Sigmoid colon (tissue), 7 donors: ENCODE measurements at places on chromosomes 5 and 9. TPM values are rescaled to one million over a fixed set of nuclear protein-coding genes. Genes with fewer than 3 reads are reported as not detected.

- no peak for DNase-seq
- no peak overlapping the region for H3K4me3 ChIP-seq
- no peak overlapping the region for H3K27ac ChIP-seq
- H3K27me3 ChIP-seq, result no peaks in the 10 kb centered on the region
- H3K4me1 ChIP-seq, result peaks cover 10% of the 10 kb centered on the region
Measured at GRCh38 chr9:76684213-76684612, 80.0 kb upstream of the PCA3 start.

DNA sequence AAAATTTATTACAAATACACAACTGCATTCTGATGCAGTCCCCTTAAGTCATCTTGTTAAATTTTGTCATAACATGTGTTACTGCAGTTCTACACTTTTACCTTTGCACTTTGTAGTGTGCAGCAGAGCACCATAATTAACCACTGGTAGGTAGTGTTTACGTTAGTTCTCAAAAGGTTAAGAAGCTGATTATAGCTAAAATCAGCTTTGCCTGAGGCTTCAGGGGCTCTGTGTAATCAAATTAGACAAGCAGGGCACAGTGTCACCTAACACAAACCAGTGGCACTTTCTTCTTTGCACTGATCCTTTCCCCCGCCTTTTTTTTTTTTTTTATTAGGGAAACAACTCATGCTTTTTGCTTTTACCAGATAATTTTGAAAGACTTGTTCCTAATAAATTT lies 26.1 kb downstream of the POU5F2 start:
- H3K27ac ChIP-seq, result no peak overlapping the region
- DNase-seq, result no peak
- H3K27me3 ChIP-seq, result no peaks in the 10 kb centered on the region
- no peaks in the 10 kb centered on the region for H3K4me1 ChIP-seq
- no peaks in the 10 kb centered on the region for H3K36me3 ChIP-seq
- no peak overlapping the region for H3K4me3 ChIP-seq

- H3K36me3 ChIP-seq, result no peaks in the 10 kb centered on the region
- DNase-seq, result no peak
- H3K27me3 ChIP-seq, result no peaks in the 10 kb centered on the region
- H3K27ac ChIP-seq, result peak overlapping the region; percentile 98
Measured at GRCh38 chr5:134370311-134370870, 978 bp upstream of the UBE2B start.

- no peak overlapping the region for H3K27ac ChIP-seq
- no peaks in the 10 kb centered on the region for H3K4me1 ChIP-seq
- no peak overlapping the region for H3K4me3 ChIP-seq
Measured at GRCh38 chr5:149817539-149818060, 87.5 kb downstream of the PPARGC1B start.

DNA sequence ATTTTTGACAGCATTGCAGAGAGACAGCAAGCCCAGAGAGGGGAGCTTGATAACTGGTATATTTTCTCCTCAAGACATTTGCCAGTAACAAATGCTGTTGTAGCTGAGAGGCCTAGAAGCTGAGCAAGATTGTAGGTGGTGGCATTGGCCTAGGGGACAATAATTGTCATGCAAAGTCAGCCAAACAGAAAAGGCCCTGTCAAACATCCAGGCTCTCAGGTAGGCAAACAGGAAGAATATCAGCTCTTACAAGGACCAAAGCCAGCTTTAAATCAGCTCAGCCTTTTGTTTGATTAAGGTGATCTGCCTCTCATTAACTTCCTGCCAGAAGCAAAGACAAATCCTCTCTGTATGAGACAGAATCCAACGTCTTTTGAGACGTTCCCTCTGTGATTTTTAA lies 29.7 kb upstream of the BARX1 start:
- no peak for DNase-seq
- no peaks in the 10 kb centered on the region for H3K36me3 ChIP-seq
- H3K27ac ChIP-seq, result no peak overlapping the region

GRCh38 chr9:107239474-107239873 lies 43.6 kb upstream of the RAD23B start:
- no peak overlapping the region for H3K27ac ChIP-seq
- no peak for DNase-seq
- peaks cover 6% of the 10 kb centered on the region for H3K4me1 ChIP-seq
- H3K4me3 ChIP-seq, result no peak overlapping the region

DNA sequence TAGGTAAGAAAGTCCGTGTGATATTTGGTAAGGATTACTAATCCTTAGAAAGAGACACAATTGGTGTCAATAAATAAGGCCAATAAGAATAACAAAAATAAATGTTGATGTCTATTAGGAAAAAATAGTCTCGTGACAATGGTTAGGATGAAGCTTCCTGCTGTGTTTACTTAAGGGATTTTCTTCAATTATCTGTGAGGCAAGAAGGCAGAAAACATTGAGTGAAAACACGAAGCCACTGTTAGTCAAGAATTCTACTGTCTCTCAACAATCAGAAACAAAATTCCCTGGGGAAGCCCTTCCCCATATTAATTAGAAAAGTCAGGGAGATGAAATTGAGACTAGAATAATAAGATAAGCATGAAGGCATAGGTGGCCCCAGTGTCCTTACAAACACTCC lies 149.0 kb downstream of the SYK start:
- no peaks in the 10 kb centered on the region for H3K27me3 ChIP-seq
- H3K4me1 ChIP-seq, result no peaks in the 10 kb centered on the region
- H3K36me3 ChIP-seq, result no peaks in the 10 kb centered on the region
- H3K27ac ChIP-seq, result no peak overlapping the region

GRCh38 chr9:129775448-129775798 lies 22.6 kb upstream of the PTGES start:
- H3K27me3 ChIP-seq, result no peaks in the 10 kb centered on the region
- H3K27ac ChIP-seq, result no peak overlapping the region
- no peaks in the 10 kb centered on the region for H3K4me1 ChIP-seq
- H3K4me3 ChIP-seq, result no peak overlapping the region
- no peak for DNase-seq

DNA sequence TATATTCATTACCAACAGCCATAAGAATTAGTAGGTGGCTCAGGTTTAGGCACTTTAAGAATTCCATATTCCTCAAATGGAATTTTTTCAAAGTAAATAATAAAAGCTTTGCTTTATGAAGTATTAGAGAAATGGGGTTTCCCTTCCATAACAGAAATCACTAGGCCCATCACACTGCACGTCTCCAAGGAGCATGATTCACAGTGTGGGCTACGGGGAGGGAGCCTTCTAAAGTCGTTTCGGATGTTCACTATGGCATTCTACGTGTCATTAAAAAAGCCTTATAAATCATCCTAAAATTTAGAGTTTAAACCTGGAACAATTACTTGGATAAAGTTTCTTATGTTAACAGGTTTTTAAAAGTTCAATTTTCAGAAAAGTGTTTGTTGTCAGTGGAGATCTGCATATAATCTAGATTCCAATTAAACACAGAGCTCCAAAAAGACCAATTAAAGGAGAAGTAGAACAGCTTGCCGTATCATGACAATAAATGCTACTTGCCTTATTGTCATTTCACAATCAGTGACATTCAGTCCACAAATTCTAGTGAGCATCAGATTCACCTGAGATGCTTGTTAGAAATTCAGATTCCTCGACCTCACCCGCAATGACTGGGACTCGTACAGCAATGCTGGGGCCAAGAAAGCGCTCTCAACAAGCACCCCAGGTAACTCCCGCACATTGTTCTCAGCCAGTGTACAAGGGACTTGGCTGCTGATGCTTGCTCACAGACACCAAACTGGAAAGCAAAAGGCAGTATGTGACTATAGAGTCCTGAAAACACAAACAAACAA lies 115.7 kb downstream of the NFIB start:
- H3K4me3 ChIP-seq, result no peak overlapping the region
- no peak for DNase-seq
- H3K27me3 ChIP-seq, result no peaks in the 10 kb centered on the region
- peak overlapping the region; percentile 74 for H3K27ac ChIP-seq
- peaks cover 66% of the 10 kb centered on the region for H3K4me1 ChIP-seq

DNA sequence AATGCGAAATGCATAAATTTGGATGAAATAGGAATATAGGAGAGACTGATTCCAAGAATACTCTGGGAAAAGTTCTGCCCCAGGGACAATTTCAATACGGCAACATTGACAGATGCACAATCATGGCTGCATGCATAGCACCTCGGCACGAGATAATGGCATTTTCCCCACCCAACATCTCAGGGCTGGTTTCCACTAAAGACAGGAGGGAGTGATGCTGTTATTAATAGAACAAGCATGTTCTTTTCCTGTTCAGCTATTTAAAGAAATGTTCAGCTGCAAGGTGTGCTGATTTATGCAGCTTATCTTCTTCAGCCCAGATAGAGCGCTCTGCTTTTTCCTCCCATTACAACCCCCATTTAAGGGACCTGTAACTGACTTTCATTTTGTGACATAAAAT lies 740.2 kb downstream of the TLR4 start:
- no peak for DNase-seq
- H3K27me3 ChIP-seq, result no peaks in the 10 kb centered on the region
- no peak overlapping the region for H3K4me3 ChIP-seq
- H3K36me3 ChIP-seq, result no peaks in the 10 kb centered on the region
- H3K27ac ChIP-seq, result no peak overlapping the region

GRCh38 chr9:93593144-93593658 lies 16.8 kb downstream of the PHF2 start:
- no peak for DNase-seq
- no peaks in the 10 kb centered on the region for H3K4me1 ChIP-seq
- no peak overlapping the region for H3K27ac ChIP-seq
- no peak overlapping the region for H3K4me3 ChIP-seq

DNA sequence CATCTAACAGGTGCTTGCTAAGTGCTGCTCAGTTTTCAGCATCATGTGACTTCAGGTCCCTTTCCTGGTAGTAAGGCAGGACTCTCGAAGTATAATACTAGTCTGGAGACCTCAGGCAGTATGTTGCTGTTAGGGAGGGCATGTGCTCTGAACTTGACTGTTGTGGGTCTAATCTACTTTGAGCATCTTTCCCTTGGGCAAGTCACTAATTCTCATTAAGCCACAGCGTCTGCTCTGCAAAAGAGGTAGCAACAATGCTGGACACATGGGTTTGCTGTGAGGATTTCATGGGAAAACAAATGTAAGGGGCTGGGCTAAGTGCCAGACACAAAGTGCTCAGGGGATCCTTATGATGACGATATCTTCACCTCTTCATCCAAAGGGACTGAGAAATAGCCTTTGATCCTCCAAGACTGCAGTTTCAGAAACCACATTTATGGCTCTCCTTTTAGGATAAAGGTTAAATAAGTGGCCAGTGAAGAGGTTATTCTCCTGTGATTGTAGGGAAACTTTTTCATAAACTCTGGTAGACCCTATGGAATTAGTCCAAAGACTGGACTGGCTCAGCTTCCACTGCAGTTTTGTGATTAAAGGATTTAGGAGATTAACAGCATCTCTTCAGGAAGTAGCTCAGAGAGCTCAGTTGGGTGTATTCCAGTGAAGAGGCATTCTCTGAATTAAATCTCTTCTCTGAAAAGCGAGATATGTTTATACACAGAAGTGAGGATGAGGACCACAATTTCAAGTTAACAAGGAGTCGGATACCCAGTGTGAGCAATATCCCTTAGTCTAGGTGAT lies 216.6 kb downstream of the SGCD start:
- H3K4me3 ChIP-seq, result no peak overlapping the region
- H3K36me3 ChIP-seq, result no peaks in the 10 kb centered on the region
- no peak overlapping the region for H3K27ac ChIP-seq
- H3K4me1 ChIP-seq, result no peaks in the 10 kb centered on the region
- H3K27me3 ChIP-seq, result no peaks in the 10 kb centered on the region

DNA sequence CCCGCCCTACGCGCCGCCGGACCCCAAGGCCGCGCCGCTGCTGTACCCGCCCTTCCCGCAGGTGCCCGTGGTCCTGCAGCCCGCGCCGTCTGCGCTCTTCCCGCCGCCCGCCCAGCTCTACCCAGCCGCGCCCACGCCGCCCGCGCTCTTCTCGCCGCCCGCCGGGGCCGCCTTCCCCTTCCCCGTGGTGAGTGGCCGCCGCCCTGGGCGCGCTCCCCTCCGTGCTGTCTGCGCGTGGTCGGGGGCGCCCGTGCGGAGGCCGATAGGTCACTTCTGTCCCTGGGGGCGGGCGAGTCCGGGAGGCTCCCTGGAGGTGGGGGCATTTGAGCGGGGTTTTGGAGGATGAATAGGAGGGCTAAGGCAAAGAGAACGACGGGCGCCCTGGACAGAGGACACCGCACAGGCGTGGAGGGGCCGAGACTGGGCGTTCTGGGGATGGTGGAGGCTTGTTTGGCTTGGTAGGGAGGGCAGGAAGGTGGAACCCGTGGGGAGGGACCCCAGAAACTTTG lies 9.6 kb downstream of the PRRT1B start:
- no peak for DNase-seq
- peaks cover 13% of the 10 kb centered on the region for H3K27me3 ChIP-seq
- H3K4me3 ChIP-seq, result no peak overlapping the region
- H3K4me1 ChIP-seq, result no peaks in the 10 kb centered on the region

GRCh38 chr5:91170266-91170665 lies 212.9 kb downstream of the ARRDC3 start:
- no peaks in the 10 kb centered on the region for H3K27me3 ChIP-seq
- DNase-seq, result no peak
- H3K36me3 ChIP-seq, result no peaks in the 10 kb centered on the region
- no peak overlapping the region for H3K4me3 ChIP-seq

- H3K27me3 ChIP-seq, result no peaks in the 10 kb centered on the region
- DNase-seq, result no peak
- H3K4me3 ChIP-seq, result no peak overlapping the region
- H3K27ac ChIP-seq, result no peak overlapping the region
Measured at GRCh38 chr5:110401881-110402280, 324.6 kb downstream of the TMEM232 start.

GRCh38 chr9:129021091-129021490 lies 7.0 kb downstream of the SH3GLB2 start:
- no peaks in the 10 kb centered on the region for H3K36me3 ChIP-seq
- no peak for DNase-seq
- H3K4me3 ChIP-seq, result no peak overlapping the region

GRCh38 chr9:135240871-135241311 lies 153.4 kb downstream of the OLFM1 start:
- H3K4me3 ChIP-seq, result no peak overlapping the region
- H3K27me3 ChIP-seq, result no peaks in the 10 kb centered on the region
- no peaks in the 10 kb centered on the region for H3K36me3 ChIP-seq
- peak; percentile 62 for DNase-seq
- H3K4me1 ChIP-seq, result no peaks in the 10 kb centered on the region

DNA sequence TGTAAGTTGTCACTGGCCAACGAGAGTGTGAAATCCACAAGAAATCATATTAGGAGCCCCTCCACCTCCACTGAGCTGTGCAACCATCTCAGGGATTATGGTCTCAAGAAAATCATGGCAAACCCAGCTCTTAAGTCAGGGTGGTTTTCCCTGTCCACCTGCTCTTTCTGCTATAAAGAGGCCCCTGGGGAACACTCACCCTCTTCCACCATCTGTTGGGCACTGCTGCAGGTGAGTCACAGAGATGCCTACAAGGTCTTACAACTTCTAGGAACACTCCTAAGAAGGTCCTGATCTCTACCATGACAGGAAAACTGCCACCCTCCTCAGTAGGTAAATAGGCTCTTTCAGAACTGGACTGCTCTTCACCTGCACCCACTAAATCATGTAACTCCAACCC lies 61.8 kb downstream of the DRD1 start:
- H3K4me1 ChIP-seq, result no peaks in the 10 kb centered on the region
- H3K27me3 ChIP-seq, result no peaks in the 10 kb centered on the region
- H3K4me3 ChIP-seq, result no peak overlapping the region
- no peak overlapping the region for H3K27ac ChIP-seq
- no peak for DNase-seq
- H3K36me3 ChIP-seq, result no peaks in the 10 kb centered on the region

The ENC1 gene
- 3.6 TPM for polyA plus RNA-seq

The SAPCD2 gene
- polyA plus RNA-seq, result 16.4 TPM

The LHX3 gene
- not detected for polyA plus RNA-seq

The IGIP gene
- 6.0 TPM for polyA plus RNA-seq

The GABRA1 gene
- 0.06 TPM for polyA plus RNA-seq

The C9orf40 gene
- polyA plus RNA-seq, result 7.7 TPM

The POLR1E gene
- 4.6 TPM for polyA plus RNA-seq

The PDZD2 gene
- polyA plus RNA-seq, result 1.9 TPM
